ENCODE measurements at places on chromosomes 6 and 20.

GRCh38 chr6:161429921-161430490 is 156.1 kb upstream of the AGPAT4 start:
- no peak for DNase-seq

DNA sequence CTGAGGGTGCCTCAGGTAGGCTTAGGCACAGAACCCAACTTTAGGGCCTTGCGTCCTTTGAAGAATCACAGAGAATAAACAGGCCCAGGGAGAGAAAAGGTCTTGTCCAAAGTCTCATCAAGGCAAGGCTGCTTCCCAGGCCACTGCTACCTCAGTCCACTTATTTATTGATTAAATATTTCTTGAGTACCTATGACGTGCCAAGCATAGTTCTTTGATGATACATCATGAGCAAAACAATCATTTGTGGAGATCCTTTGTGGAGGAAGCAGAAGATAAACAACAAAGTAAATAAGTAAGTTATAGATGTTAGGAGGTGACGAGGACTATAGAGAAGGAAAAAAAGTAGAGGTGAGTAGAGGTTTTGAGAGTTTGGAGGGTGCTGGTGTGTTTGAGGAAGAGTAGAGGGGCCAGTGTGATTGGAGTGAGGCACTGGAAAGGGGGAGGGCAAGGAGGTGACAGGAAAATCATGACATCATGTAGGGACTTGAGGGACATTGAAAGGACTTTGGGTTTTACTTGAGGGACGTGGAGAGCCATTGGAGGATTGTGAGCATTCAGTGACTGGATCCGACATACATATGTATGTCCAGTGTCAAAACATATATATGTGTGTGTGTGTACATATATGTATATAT is 14.1 kb upstream of the CHMP4B start:
- DNase-seq, result no peak

DNA sequence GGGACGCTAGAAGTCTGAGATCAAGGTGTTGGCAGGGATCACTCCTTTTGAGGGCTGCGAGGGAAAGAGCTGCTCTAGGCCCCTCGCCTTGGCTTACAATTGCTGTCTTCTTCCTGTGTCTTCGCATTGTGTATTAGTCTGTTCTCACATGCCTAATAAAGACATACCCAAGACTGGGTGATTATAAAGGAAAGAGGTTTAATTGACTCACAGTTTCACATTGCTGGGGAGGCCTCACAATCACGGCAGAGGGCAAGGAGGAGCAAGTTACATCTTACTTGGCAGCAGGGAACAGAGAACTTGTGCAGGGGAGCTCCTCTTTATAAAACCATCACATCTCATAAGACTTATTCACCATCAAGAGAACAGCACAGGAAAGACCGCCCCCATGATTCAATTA is 102.5 kb upstream of the ASF1A start:
- no peak for DNase-seq

DNA sequence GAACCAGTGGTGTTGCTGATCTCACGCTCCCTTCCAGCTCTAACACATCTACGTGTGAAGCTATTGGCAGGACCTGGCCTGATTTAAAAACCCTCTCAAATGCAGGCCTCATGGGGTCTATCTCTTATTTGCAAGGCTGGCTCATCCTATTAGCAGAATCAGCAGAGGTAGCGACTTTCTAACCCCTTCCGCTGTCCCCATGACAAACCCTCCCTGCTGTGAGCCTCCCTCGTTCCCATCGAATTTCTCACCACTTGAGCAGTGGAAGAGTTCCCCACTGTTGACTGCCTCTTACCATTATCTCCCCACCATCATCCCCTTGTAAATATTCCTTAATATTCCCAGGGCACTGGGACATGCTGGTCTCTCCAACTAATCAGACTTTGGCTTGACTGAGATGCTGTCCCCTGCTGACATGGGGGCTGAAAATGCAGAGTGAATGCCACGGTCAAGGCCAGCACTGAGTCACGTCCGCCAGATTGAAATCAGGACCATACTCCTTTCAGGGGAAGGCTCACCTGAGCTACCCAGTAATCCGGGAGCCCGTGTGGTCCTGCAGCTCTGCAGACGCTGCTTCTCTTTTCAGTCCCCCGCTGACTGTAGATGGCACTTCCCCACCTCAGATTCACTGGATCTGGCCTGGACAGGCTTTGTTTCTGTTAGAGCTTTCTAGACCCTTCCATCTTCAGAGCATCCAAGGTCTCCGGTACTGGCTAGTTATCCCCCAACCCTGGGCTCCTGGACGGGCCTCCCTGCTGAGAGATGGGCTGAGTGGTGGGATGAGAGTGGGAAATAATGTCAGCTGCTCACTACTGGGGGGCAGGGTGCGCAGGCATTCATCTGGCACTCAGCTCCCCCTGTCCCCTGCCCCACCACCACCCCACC is 23.1 kb downstream of the AAR2 start:
- DNase-seq, result no peak

DNA sequence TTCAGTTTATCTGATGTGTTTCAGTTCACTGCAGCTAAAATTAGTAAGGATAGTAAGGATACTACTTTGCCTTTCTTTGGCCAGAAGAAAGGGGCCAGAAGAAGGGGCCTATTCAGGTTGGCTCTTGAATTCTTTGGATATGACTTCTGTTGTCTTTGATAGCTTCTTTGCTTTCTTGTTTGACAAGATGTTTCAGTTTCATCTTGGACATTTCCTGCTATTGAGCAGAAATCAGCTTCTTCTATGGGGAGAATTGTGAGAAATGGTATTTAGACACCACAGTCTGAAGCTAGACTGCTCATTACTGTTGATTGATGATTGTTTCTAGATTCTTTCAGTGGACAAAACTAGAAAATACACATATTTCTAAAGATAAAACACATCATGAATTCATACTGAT is 23.2 kb downstream of the L3MBTL3 start:
- DNase-seq, result no peak

DNA sequence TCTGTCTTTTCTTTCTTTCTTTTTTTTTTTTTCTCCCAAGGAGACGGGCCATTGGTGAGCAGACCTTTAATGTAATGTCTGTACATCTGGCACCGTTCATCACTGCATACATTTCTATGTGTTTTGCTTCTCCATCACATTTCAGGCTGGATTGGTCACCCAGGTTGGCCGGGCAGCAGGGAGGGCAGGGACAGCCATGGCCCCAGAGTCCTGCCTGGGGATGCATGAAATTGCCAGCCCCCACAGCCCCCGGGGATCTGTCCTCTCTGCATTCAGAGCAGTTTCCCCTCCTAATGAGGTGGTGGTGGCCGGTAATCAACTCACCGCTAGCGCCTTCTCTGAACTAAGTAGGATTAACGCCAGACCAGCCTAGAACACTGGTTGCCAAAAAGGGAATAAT is 50.4 kb downstream of the APCDD1L start:
- no peak for DNase-seq

GRCh38 chr6:91719414-91719813 is 1132.5 kb upstream of the MAP3K7 start:
- no peak for DNase-seq

GRCh38 chr6:48080227-48081009 is 30.6 kb downstream of the PTCHD4 start:
- DNase-seq, result no peak

DNA sequence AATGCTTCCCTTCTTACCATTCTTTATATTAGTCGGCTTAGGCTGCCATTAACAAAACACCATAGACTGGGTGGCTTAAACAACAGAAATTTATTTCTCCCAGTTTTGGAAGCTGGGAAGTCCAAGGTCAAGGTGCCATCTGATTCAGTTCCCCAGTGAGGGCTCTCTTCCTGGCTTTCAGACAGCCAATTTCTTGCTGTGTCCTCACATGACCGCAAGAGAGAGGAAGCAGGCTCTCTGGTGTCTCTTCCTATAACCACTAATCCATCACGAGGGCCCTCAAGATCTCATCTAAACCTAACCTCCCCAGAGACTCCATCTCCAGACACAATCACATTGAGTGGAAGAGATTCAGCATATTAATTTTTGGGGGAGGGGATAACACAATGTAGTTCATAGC is 193.0 kb upstream of the SGK1 start:
- DNase-seq, result no peak

DNA sequence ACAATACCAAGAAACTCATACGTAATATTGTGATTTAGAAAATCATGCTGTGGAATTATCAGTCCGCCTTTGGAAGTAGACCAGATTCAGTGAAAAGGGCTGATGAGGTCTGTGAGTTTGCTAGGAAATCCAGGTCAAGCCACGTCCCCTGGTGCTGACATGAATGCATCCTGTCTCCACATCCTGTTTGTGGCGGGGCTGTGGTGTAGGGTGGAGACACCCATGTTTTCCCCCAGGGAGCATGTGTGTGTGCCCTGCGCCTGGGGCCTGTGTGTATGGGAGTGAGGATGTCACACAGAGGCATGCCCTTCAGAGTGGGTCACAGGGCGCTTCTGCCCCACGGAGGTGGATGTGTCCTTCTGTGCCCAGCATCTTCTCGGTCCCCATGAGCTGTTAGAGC is 109.1 kb downstream of the SASH1 start:
- no peak for DNase-seq

DNA sequence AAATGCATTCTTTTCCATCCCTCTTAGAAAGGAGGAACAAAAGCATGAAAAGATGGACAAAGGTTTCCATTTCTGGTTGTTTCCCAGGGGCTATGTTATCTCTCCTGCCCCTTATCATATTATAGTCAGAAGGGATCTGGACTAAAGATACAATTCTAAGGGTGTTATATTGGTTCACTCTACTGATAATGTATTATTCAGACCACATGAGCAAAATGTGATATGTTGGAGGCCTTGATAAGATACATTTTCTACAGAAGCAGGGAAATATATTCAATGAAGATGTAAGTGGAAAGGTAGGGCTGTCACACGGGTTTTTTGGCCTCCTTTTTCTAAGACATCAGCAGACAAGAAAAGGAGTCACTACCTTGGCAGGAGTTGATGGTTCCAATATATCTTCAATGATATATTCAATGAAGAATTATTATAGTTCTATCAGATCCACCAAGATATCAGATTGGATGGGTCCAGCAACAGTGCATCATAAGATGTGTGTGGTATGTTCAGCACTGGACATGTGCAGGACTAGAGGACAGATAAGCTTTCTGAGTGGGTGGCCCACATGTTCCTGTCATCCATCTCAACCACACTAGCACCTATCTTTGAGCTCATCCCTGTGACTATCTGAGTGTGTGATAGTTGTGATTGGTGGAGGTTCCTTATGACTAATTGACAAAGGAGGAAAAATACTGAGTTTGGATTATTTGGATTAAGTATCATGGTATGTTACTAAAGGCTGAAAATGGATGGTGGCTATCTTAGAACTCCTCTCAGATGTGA is 5.7 kb upstream of the ZKSCAN3 start:
- no peak for DNase-seq

DNA sequence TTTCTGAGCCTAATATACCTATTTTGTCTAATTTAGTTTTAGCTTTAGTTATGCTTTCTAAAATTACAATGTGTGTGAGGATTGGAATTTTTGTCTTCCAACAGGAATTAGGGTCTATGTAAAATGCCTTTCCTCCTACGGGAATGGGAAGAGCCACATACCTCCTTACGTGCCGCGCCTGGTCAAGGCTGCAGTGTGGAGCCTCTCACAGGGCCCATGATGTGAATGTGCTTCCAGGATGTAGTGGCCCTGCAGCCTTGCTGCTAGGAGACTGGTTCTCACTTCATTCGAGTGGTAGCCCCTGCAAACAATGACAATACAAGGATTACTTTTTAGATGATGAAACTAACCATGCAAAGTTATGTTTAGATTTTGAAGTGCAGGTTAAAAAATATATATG is 110.2 kb downstream of the SOBP start:
- no peak for DNase-seq

DNA sequence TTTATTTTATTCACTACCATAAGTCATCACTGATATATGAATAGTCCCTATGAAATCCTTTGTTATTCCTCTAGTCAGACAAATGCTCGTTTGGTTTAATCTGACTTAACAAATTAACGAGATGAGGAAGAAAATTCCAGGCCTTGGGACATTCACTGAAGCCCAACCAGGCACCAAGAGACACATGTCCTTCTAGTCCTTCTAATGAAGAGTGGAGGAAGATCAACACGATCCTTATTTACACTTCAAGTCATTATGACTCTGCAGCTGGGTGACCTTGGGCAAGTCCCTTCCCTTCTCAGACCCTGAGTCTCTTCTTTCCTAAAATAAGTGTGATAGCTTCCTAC is 117.5 kb downstream of the CEBPB start:
- DNase-seq, result no peak

- DNase-seq, result peak; percentile 26
Measured at GRCh38 chr6:142845624-142846458, 99.1 kb downstream of the HIVEP2 start.

GRCh38 chr20:49450281-49450721 is 32.2 kb downstream of the KCNB1 start:
- DNase-seq, result no peak

GRCh38 chr6:32148289-32149091 is 3.2 kb downstream of the PRRT1 start:
- no peak for DNase-seq

GRCh38 chr20:16828666-16829305 is 80.6 kb downstream of the OTOR start:
- no peak for DNase-seq

- DNase-seq, result no peak
Measured at GRCh38 chr6:170030821-170031471, 259.9 kb downstream of the DLL1 start.

DNA sequence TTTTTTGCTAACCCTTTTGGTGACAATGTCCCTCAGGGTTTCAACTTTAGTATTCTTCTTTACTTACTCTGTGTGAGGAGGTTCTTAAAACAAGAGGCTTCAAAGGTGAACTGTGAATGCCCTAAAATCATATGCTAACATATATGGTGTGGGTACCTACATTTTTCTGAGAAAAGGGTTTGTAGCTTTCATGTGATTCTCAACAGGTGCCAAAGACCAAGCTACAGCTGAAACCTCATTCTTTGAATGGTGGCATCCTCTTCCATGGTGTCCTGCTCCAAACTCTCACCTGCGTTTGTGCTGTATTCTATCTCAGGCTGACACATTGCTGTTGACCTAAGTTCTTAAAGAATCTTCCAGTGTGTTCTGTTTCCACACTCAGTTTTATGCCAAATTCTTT is 177.3 kb downstream of the PRL start:
- DNase-seq, result no peak

GRCh38 chr6:139702706-139703105 is 328.3 kb upstream of the CITED2 start:
- DNase-seq, result no peak

- DNase-seq, result no peak
Measured at GRCh38 chr20:47300071-47300470, 56.4 kb downstream of the ZMYND8 start.

- no peak for DNase-seq
Measured at GRCh38 chr6:40320441-40320840, 266.7 kb downstream of the LRFN2 start.

DNA sequence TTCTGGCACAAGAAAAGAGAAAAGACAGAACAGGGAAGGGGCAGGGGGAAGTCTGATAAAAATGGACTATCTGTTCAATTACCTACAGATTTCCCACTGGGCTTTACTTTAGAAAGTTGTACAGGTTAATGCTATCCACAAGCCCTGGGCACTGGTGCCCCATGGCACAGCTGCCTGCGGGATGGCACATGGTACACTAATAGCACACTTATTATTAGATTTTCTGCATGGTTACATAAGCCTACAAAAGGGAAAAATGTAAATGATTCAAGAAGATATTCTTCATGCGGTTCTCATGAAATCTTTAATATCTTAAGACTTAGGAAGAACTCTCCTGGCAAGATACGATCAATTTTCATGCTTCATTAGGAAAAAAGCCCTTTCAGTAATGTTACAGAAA is 137.5 kb downstream of the GMPR start:
- no peak for DNase-seq

- DNase-seq, result no peak
Measured at GRCh38 chr20:23926944-23927872, 47.7 kb upstream of the CST5 start.

- DNase-seq, result no peak
Measured at GRCh38 chr20:38112261-38112929, 52.7 kb downstream of the TGM2 start.
